ENCODE measurements at places on chromosomes 1 and 21.

DNA sequence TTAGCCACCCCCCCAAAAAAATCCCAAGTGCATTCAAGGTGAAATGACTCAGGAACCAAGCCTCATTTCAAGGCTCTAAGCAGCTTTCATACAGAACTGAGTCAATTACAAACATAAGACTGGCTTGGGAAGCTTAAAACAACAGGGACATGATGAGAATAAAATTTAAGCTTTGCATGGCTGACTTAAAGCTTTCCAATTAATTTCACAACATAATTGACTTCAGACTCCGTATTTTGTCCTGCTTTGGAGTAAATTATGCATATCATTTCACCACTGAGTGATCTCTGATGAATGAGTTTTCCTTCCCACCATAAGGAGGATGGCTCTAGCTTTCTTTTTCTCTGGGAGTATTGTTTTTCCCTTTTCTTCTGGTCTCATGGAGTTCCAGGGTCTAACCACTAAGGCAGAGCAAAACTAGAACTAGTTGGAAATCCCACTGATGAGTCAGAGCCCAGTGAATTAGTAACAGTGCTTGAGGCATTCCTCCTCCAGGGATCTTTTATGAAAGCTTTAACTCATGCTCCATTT is 72.8 kb downstream of the XCL2 start:
- DNase-seq: no peak

- DNase-seq: no peak
Measured at GRCh38 chr21:29647353-29647781, 292.4 kb downstream of the GRIK1 start.

- DNase-seq: no peak
Measured at GRCh38 chr1:167587872-167588271, 34.3 kb upstream of the CREG1 start.

DNA sequence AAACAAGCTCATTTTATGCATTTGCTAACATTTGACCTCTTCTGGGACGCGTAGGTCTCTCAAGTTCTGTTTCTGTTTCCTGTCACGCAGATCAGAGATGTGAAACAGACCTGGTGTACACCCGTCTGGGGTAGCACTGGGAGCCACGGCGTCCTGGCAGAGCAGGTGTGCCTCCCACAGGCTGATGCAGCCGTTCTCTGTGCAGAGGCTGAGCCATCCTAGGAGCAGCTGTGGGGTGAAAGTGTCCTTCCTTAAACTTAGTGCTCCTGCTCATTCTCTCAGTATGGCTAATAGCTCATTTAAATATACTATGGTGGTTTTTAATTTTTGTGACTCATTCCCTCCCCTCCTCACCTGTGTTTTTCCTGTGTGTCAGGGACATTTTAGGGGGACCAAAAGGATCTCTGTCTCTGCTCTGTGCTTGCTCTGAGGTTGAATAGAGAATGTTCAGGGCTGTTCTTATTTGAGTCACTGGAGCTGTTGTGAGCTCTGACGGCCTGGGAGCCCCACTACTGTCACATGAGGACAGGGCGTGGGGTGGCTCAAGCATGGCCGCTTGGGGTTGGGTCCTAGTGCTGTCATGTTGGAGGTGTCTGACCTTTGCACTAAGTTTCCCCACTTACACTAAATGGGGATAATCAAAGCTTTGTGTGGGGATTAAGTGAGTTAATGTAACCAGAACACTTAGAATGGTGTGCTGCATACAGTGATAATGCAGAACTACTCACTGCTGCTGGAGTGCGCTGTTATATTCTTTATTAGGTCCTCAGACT is 43.0 kb downstream of the GALNT2 start:
- no peak for DNase-seq

DNA sequence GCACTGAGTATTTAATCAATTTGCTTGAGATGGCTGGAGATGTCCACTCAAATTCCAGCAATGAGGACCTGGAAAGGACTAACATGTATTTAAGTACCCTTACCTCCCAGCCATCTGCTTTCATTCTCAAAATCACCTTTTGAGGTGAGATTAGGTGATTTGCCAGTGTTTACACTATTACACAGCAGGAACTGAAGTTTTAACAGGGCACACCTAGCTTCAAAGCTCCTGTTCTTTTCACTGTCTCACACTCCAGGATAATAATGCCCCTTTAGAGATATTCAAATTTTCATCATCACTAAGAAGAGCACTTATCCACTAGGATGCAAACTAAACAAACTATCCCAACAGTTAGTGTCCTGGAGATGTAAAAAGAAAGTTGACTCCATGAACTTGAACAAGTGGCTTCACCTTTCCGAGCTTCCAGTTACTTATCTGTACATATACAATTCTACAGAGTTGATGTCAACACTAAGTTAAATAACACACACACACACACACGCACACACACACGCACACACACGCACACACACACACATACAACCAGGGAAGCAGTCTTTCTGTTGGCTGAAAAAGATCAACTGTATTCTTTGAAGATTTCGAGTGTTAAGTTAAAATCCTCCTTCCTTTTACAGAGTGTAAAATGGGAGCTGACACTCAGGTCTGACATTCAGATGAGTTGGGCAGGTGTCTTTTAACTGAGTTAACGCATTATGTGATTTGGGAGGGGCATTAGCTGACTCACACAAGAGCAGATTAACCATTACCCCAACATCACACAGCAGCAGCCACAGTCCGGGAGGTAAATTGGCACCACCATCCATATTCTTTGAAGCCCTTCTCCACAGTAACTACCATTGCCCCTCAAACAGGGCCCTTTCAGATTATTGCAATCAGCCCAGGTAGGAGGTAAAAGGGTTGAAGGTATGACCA is 15.5 kb upstream of the JAK1 start:
- no peak for DNase-seq

DNA sequence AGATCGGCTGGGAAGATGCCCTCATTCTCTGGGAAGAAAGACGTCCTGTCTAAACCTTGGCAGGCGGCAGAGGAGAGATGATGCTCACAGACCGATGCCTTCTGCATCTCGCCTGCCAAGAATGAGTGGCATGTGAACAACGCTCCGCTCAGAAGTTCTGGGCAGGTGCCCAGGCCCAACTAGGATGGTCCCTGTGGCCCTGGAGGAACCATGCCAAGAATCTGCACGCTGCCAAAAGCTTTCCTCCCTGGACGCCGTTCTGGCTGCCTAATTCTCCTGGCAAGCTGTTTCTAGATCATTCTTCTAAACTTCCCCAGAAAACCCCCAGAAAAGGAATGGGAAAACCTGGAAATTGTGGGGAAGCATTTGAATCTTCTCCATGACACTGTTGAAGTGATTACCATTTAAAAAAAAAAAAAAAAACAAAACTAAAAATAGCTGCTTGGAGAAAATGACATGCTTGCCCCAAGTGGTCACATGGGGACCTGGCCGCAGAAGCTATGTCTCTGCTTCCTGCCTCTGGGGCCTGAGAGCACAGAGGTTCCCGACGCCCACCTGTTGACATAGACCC is 440.9 kb downstream of the PRDM2 start:
- no peak for DNase-seq

DNA sequence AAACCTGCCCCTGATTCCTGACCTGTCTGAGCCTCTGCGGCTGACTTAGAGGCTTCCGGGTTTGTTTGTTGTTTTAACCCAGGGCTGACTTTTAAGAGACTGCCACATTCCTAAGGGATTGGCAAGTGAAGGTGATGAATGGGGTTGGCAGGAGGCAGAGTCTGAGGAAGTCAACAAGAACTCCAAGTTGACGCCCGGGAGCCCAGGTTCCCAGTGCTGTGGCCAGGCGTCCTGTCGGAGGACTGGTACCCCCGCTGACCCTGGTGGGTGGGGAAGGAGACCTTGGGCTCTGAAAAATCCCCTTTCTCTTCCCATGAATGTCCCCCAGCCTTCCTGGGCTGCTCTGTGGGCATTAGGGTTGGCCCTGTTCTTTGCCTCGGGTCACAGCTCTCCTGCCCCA is 19.7 kb upstream of the EPS8L3 start:
- DNase-seq: no peak

DNA sequence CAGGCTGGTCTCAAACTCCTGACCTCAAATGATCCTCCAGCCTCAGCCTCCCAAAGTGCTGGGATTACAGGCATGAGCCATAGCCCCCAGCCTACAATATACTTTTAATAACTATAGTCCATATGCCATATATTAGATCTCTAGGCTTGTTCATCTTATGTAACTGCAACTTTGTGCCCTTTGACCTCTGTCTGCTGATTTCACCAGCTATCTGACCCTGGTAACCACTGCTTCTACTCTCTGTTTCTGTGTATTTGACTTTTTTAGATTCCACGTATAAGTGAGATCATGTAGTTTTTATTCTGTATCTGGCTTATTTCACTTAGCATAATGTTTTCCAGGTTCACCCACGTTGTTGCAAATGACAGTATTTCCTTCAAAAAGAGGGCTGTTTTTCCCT is 25.5 kb downstream of the STUM start:
- no peak for DNase-seq

Data from omental fat pad (tissue), 4 donors.